ENCODE measurements at places on chromosomes 16 and 17. TPM values are rescaled to one million over a fixed set of nuclear protein-coding genes. Genes with fewer than 3 reads are reported as not detected.

Gene CPNE7
- total RNA-seq: 0.18 TPM

Gene CA7
- total RNA-seq: 1.9 TPM

DNA sequence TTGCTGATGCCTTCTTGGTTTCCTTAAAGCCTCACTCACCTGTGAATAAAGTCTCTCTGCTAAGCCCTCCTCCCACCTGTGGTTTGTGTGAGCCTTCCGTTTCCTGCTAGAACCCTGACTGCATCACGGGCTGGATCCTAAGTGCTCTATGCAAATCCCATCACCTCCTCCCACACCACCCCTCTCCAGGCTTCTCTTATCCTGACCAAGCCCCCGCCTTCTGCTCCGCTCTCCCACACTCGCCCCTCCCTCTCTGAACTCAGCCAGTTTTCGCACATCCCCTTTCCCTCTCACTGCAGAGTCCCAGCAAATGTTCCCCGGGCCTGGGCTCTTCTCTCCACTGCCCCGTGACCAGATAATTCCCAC is 51.8 kb downstream of the PIMREG start:
- no peak for DNase-seq

DNA sequence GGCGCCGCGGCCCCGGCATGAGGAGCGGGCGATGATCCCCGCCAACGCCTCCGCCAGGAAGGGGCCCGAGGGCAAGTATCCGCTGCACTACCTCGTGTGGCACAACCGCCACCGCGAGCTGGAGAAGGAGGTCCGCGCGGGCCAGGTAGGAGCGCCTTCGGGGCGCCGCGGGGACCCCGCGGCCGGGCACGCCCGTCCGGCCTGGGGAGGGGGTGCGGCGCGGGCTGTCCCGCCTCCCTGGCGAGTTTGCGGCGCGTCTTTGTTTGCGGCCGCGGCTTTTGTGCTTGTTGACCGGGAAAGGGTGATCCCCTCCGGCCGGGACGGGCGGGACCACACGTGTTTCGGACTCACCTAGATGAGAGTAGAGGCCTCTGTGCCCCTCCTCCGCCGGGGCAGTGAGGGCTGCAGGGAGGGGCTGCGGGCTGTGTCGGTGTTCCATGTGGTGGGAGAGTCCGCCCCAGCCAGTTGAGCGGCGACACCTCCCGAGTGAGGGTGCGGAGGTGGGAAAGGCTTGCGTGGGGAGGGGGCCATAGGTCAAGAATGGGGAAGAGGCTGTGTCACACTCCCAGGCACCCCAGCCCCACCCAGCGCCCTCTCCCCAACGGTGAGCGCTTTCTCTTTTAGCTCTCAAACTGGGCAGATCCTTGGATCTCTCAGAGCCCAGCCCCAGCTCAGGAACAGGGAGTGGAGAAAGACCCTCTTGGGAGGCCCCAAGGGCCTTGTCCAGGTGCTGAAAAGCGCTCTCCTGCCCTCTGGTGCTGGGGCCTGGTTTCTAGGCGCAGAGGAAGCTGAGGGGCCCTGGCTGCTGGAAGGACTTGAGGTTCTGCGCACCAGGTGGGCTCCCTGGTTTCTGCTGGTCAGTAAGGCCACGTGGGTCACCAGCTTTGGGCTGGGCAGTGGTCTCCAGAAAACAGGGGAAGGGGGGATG is 923 bp downstream of the ANKRD13B start:
- no peak for DNase-seq

All from prostate gland (tissue), 2 donors.